Progenitor cell of endocrine pancreas (in vitro differentiated cells): ENCODE measurements at places on chromosomes 4 and X. TPM values are rescaled to one million over a fixed set of nuclear protein-coding genes. Genes with fewer than 3 reads are reported as not detected.

DNA sequence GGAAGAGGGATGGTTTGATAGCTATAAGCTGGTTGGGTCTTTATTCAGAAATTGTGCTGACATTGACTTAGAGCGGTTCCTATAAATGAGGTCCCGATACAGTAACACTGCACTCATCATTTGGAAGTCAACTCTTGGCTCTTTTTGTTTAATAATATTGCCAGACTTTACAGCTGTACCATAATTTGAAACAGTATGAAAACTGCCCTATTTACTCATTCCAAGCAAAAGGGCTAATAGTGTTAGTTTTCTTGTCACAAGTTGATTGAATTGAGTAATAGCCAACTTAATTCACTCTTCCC, 128.4 kb upstream of the LIMCH1 start:
- DNase-seq: no peak

- DNase-seq: no peak
Measured at GRCh38 chr4:105470766-105471165, 3.1 kb downstream of the PPA2 start.

- DNase-seq: no peak
Measured at GRCh38 chr4:173835903-173836302, 305.9 kb upstream of the HAND2 start.

GRCh38 chr4:165737309-165737972, 135.6 kb upstream of the TLL1 start:
- no peak for DNase-seq

The OTUD6A gene
- not detected in 2 replicates for total RNA-seq
